Activated gamma-delta T cell treated with Interleukin-2 at 50 U/mL for 16 hours (primary cell): ENCODE measurements at places on chromosomes 5 and 9.

DNA sequence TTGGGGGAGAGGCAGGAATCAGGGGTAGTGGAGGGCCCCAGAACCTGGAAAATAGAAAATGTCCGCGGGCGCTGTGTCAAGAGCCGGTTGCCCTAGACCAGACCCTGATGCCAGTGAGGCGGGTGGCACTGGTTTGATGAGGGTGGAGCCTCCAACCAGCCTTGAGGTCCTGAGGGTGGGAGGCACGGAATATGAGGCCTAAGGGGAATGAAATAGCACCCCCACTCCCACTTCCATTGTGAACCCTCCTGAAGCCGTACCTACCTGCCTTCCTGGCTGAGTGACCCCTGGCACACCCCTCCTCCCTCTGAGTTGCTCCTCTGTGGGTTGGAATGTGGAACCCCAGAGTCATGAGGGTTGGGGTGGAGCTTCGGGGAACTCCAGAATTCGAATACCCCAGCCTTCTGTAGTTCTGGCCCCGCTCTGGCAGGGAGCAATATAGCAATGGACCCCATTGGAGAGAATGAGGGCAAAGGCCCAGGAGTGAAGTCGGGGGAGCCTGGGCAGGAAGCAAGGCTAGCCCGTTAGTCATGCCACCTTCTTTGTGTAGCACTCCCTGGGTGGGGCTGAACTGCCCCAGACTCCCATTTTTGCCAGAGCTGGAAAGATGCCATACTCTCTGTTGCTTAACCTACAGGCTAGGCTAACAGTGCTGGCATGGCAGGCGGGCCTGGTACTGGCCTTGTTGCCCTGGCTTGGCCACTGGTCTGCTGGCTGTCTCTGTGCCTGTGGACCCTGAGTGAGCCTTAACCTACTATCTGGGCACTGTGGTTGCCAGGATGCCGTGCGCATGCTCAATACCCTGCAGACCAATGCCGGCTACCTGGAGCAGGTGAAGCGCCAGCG is 1.0 kb downstream of the FPGS start:
- DNase-seq = no peak

DNA sequence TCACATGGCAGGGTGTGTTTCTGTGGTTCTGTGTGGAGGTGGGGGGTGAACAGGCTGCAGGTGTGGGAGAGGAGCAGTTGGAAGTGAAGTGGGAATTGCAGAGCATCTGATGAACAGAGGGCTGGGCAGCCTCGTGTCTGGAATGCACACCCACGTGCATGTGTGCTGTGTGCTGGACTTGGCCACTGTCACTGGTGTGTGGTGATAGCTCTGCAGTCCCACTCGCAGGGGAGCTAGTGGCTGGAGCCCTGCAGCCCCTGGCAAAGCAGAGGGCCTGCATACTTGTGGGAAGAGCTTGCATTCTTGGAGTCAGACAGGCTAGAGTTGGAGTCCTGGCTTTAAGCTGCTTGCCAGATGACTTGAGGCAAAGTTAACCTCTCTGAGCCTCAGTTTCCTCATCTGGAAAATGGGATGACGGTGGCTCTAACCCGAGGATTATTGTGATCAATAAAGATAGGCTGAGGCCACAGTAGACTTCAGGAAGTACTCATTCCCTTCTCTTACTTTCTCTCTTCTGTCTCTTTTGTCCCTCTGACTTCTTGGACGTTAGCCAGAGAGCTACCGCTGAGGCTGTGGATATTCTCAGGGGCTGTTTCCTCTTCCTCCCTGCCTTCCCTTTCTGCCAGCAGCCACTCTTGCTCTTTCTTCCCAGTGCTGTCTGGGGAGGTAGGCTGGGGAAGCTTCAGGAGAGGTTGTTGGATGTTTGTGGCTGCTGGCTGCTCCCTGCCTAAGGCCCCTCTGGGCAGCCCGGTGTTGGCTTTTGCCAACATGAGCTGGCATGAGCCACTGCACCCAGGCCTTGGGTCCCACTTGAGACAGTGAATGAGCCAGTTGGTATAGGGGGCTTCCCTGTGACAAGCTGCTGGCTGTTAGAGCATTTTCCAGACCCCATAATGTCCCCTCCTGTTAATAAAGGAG is 18.3 kb downstream of the PSAT1 start:
- no peak for DNase-seq

DNA sequence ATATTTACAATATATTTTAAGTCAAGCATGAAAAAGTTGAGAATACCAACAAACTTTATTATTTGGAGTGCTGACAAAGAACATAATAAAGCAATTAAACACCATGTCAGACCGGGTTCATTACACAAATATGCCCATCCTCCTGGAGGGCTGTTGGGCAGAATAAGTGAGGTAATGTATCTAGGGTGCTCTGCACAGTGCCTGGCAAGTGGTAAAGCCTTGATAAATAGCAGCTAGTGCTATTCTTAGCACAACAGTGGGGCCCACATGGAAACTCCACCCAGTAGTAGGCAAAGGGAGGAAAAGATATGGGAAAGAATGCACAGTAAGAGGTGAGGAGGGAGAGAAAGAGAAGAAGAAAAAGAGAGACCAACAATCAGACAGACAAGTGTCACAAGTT is 97.7 kb downstream of the SLC1A3 start:
- no peak for DNase-seq

GRCh38 chr9:106945727-106946660 is 83.0 kb downstream of the ZNF462 start:
- DNase-seq = no peak

GRCh38 chr5:111810112-111810511 is 53.1 kb upstream of the NREP start:
- no peak for DNase-seq

DNA sequence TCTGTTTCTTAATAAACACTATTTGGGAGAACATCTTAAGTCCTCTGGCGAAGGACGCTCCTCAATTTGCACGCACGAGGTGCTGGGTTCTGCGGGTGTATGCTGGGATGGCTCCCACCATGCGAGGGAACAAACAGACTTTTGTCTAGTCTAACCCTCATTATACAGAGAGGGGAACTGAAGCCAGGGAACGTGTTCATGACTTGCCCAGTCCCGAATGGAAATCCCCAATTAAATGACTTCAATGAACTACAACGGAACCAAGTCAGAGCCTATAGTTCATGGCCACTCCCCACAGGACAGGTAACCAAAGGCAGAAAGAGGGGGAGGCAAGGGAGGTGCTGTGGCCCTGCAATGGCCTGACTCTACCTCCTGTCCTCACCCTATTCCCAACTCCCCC is 9.3 kb downstream of the TLE1 start:
- DNase-seq = no peak

DNA sequence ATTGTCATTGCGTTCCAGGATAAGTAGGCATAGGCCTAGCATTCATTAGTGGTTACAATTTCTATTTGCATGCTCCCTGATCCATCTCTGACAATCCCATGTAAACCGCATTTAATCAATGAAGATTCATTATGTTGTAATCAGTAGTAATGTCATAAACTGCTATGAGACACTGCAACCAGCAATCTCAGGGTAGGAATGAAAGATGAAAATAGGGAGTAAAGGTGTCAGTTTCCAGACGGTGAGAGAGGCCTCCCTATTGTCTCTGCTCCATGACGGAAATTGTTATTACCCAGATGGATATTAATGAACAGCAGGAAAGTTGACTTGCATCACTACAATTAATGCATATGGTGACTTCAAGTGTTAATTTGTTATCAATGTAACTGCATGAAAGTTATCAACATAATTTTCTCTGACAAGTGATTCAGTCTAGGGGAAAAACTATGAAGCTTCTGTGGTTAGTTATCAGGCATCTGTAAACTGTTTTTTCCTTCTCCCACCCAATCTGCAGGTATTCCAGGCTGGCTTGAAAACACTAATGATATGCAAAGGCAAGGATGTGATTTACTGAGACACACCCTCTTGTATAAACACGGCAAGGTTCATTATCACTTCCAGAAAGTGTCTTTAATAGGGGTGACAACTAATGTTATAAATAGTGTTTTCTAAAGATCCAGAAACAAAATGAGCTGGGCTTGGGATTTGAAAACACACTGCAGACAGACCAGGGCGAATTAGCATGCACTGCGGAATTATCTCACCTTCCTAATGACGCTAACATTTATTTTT is 73.5 kb downstream of the ZNF622 start:
- no peak for DNase-seq

DNA sequence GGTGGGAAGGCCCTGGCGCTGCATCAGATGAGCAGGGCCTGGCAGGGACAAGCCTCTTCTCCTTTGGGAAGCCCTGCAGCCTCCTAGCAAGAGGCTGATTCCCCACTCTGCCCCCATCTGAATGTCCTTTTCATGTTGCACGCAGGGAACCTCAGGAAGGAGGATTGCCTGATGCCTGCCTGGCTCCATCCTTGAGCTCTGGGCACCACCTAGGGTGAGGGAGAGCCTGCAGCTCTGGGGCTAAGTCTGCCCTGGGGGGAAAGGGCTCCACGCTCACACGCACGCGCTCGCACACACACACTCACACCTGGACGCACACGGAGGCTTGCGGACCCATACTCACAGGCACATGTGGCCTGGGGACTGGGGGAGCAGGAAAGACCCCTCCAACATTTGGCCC is 86.6 kb downstream of the LMX1B start:
- DNase-seq = no peak

DNA sequence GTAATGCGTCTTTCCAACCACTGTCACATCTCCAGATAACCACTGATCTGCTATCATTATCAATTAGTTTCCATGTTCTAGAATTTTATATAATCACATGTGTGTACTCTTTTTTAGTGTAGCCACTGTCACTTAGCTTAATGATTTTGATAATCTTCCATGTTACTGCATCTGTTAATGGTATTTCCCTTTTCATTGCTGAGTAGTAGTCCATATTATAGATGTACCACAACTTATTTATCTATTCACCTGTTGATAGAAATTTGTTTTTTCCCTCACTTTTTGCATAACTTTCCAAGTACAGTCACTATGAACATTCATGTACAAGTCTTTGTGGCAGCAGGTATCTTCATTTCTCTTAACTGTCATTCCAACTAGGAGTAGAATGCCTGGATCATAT is 30.3 kb upstream of the RPS23 start:
- no peak for DNase-seq

GRCh38 chr9:79581388-79581787 is 9.6 kb downstream of the TLE4 start:
- no peak for DNase-seq

GRCh38 chr9:82563094-82563493 is 499.8 kb downstream of the RASEF start:
- DNase-seq = no peak

DNA sequence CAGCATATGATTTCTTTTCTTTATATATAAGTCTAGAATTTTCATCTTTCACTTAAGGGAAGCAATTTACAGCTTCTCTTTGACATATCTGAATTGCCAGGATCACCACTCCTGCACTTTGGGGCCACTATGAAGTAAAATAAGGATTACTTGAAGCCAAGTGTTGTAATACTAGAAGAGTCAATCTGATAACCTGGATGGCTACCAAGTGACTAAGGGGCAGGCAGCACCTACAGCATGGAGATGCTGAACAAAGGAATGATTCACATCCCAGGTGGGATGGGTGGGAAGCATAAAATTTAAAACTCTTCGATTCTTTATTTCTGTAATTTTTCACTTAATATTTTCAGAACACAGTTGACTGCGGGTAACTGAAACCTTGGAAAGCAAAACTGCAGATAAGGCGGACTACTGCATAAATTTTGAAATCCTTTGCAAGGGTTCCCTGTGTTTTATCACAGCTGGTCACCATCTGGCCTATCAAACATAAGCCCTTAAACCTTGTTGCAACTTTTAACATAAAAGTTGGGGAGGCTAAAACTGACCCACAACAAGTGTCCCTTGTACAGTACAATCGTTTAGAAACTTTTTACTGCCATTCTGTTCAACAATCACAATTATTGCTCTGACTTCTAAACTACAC is 31.2 kb downstream of the NR3C1 start:
- no peak for DNase-seq

DNA sequence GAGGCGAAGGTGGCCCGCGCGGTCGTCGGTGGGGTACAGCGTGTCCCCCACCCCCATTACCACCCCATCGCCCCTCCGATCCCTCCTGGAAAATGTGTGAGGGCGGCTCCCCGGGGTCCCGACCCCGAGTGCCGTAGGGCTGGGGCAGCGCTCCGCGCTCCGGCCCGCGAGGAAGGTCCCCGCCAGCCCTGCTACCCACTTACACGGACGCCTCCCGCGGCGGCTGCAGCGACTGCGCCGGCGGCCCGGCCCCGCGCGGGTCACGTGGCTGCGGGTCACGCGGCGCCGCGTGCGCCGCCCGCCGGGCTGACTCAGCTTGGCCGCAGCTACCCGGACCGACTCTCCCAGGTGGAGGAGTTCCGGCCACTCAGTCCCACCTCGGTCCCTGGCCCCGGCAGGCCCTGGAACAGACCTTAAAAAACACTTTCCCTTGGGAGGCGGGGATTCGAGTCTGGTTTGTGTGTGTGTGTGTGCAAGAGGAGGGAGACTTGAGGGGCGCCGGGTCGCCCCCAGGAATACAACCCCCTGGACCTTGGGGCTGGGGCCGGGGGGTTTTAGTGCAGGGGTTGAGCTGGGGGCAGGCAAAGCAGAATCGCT is at the start of gene GNPDA1:
Gene GNPDA1 (minus strand): TSS at position 236 of the 597 bp plus-strand sequence. CDS start 992 bp downstream, outside the sequence.
- DNase-seq = peak; percentile 62

DNA sequence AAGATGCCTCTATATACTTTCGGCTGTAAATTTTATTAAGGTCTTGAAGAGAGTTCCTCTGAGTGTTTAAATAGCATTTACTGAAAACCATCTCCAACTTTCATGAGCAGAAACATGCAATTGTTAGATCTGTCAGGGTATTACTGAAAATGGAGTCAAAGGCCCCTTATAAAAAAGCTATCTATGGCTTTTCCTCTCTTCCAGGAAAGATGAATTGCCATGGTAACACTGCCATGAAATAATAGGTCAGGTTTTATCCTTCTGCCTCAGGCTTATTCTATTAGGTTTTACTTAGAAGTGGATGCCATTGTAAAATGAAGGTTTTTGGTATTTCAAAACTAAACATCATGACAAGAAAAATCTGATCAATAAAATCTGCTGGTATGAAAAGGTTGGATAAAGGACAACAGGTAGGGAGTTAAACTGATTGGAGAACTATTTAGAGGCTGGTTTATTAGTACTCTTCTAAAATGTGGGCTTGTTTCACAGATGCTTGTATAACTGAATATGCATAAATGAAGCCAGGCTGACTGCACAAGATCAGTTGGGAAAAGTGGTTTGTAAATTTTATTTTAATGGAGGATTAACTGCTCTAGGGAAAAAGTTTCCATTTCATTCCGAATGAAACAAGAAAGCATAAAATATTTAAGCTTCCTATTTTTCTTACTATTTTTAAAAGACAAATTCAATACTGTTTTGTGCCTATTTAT is 135.5 kb downstream of the RAB3C start:
- no peak for DNase-seq
